Stimulated activated CD8-positive, alpha-beta memory T cell treated with anti-CD3 and anti-CD28 coated beads, Interleukin-15, amount 100 ng/mL, for 4 hours (primary cell): ENCODE measurements at places on chromosomes 1 and 21.

DNA sequence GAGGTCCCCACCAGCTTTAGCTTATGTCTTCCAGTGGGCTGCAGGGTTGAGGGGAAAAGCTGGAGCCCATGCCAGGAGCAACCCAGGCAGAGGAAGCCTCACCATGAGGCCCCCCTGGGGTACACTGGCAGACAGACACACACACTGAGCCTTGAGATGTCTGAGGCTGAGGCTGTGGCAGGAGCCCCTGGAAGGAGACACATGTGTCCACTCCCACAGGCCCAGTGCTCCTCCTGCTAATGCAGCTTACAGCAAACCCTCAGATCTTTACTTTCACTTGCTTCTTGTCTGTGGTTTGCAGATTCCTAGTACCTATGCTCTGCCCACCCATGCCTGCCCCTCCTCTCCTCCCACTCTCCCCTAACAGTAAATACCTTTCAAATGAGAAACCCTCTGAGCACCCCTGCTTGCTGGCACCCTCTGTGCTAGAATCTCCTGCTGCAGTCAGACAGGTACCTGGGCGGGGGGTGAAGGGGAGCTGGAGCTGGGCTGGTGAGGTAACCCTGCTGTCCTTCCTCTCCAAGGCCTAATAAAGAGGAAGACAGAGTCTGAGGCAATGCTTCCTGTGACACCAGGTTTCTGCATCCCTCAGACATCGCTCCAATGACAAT lies 63.4 kb upstream of the NEK2 start:
- DNase-seq, result no peak

DNA sequence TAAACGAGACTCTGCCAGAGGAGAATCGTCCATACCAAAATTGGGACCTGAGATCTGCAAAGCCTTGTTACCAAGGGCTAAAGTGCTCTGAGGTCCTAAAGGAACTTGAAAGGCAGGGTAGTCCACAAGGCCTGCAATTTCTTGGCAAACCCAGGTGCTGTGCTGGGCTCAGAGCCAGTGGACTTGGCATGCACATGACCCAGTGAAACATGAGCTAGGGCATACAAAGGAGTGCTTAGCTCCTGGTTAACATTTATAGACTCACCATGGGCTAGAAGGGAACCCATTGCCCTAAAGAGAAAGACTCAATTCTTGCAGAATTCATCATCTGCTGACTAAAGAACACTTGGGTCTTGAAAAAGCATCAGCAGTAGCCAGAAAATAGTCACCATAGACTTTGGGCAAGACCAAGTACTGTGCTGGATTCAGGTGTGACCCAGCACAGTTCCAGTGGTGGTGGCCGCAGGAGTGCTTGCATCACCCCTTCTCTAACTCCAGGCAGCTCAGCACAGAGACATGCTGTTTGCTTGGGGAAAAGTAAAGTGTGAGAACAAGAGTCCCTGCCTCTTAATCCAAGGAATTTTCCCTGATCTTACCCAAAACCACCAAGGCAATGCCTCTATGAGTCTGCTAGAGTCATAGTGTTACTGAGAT lies 1069.4 kb upstream of the ADGRL2 start:
- DNase-seq, result no peak

GRCh38 chr1:169511316-169512005 lies 25.7 kb upstream of the SLC19A2 start:
- no peak for DNase-seq

- DNase-seq, result peak; percentile 1
Observed at GRCh38 chr1:209354111-209354839, 229.2 kb upstream of the CAMK1G start.

DNA sequence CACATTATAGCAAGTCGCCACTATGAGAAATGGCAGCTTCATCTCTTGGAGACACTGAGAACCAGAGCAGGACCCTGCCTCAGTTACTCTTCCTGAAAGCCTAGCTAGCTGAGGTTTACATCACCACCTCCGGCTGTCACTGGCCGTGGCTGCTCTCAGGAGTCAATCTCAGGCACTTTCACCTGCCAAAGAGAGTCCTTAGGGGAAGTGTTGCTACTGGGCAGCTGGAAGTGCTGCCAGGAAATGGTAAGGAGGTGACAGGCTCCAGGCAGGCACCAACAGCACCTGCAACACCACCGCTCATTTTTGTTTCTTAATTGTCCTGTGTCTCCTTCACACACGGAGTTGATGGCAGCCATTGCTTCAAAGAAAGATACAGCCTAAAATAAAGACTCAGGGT lies 92.5 kb downstream of the DSCAM start:
- no peak for DNase-seq

DNA sequence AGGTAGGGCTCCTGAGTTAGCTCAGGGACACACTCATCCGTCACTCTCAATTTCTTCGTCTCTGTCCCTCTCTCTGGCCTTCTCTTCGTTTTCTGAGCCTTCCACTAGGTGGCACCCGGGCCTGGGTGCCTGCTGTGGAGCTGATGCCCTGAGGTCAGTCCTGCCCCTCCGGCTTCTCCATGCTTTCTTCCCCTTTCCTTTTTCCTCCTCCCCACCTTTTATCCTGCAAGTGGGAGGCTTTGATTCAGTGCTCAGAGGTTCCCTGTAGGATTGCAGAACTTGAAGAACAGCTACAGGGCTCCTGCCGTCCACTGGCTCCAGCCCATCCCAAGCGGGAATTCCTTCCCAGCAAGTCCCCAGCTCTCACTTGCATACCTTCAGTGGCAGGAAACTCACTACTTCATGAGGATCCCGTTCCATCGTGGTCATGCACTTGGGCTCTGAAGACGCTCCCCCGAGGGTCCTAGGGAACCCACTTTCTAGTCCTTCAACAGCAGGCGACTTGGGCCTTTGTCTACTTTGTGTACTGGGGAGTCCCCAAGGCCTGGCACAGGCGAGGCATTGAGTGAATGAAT lies 45.6 kb downstream of the SRRM1 start:
- no peak for DNase-seq

GRCh38 chr1:54651608-54652007 lies 10.0 kb downstream of the MROH7 start:
- DNase-seq, result no peak
